ENCODE measurements at places on chromosomes 12 and 14.

DNA sequence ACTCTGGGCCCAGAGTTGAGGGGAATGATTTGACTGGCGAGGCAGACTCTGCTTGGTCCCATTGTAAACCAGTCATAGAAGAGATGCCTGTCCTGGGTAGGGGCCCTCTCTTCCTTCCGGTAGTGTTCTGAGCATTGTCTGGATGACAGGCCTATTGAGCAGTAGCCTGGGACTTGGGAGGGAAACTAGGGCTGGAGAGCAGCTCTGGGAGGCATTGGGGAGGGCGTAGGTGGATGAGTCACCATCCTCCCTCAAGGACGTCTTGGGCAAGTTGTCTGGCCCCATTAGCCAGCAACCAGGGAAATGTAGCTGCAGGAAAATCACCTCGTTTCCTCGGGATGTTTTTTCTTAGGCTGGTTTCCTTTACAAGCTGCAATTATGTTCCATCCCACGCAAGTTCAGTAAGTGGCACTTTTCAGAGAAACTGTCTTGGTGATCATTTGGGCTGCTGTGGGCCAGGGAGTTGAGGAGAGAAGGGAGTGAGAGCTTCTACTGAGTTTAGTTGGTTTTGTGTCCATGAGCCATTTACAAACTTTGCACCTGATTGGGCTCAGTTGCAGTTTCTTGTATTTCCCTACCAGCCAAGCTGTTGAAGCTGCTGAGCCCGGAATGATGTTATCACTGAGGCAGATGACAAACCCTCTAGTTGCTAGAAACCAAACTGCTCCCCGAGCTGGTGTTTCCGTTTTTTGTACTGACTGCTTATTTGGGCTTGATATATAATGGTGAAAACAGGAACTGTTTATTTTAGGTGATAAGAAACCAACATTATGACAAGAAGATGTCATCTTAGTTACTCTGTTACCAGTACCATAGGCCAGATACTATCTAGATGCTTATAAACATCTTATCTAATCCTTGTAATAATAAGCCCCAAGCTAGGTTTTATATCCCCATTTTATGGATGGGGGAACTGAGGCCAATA, 147.6 kb downstream of the CHST11 start:
- DNase-seq, result peak; percentile 65

DNA sequence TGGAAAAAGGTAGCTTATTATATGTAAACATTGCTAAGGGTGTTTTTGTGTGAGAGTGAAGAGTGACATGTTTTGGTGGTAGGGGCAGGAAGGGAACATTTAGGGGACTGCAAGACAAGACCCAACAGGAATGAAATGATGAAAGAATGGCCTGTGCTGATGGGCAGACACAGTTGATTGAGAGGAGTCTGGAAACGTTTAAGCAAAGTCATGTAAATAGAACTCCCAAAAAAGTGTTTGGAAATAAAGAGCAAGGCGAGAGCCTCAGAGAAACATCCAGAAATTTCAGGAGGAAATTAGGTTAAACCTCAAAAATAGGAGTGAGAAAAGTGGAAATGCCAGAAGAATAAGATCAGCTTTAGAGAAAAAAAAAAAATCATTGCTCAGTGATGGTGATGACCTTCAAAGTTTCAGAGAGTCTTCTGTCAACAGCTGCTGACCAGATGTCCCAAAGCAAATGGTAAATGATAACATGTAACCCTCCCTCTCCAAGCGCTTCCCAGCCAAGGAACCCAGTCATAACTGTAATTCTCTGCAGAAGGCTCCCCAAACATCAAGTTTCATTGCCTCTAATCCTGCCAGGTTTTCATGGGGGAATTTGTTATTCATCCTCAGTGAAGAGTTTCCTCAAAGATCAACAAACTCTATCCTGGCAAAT, 223.2 kb upstream of the FAR2 start:
- no peak for DNase-seq

DNA sequence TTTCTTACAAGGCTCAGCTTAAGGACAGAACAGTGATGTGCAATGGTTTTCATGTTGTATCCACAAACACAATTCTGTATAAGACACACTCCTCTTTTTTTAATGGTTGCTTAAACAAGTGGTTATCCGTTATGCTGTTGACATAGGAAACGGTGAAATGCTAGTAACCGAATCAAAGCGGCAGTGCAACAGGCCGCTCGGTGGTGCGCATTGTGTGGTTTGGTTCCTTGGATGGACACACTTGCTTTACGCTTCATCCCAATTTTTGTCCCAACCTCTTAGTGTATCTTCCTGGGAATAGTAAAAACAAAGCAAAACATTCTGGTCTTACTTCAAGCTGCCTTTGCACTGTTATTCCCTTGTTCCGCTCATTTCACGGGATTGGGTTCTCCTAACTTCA, 650 bp upstream of the PTGER2 start:
- DNase-seq, result peak; percentile 31

GRCh38 chr12:114895827-114896226, 211.9 kb upstream of the TBX3 start:
- DNase-seq, result no peak

GRCh38 chr12:129296671-129297070, 443.4 kb downstream of the GLT1D1 start:
- DNase-seq, result no peak

DNA sequence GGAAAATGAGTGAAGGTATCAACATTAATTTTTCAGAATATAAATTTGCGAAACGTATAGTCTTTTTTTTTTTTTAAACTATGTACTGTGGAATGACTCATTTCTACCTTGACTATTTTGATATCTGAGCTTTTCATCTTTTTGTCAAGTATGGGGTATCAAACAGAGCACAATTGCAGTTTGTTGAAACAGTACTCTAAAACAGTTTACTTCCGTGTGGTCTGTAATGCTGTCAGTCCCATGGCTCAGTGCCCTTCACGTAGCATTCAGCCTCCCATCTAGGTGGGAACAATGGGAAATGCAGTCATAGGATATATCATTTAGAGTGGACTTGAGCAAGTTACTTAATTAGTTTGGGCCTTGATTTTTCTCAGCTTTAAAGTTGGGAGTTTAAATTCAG, 139.5 kb downstream of the ERC1 start:
- DNase-seq, result no peak

DNA sequence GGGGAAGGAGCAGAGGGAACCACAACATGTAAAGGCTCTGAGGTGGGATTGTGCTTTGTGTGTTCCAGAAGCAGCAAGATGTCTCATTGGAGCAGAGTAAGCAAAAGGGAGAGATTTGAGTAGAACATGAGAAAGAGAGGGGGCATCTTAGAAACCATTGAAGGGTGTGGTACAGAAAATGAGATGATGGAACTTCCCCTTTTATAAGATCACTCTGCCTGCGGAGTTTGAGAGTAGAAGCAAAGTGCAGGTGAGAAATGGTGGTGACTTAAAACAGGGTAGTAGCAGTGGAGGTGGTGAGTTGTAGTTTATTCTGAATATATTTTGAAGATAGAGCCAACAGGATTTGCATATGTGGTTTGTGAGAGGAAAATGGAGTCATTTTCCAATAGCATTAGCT, 56.0 kb downstream of the FBXO34 start:
- DNase-seq, result no peak

GRCh38 chr12:121709478-121709961, 3.0 kb upstream of the TMEM120B start:
- DNase-seq, result no peak

- DNase-seq, result no peak
These were observed 36.2 kb upstream of the PRMT8 start for GRCh38 chr12:3454780-3455179.

- no peak for DNase-seq
These were observed 28.4 kb downstream of the RTL1 start for GRCh38 chr14:100875126-100875525.

DNA sequence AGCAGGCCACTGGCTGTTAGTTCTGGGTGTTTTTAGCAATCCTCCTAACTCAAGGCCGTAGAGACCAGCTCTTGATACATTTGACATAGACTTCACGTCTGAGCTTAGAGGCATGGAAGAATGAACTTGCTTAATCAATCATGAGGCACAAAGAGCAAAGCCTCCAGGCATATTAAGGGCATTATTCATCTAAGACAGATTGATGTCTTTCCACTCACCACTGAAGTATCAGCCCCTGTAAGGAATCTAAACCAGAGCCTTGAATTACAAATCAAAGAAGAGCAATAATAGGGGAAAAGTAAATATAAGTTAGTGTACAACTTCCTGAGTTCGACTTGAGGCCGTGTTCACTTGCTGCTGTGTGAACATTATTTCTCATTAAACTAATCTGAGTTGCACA, 1470.7 kb downstream of the AACS start:
- no peak for DNase-seq
